HEK293T (cell line): ENCODE measurements at places on chromosomes 1 and 21.

DNA sequence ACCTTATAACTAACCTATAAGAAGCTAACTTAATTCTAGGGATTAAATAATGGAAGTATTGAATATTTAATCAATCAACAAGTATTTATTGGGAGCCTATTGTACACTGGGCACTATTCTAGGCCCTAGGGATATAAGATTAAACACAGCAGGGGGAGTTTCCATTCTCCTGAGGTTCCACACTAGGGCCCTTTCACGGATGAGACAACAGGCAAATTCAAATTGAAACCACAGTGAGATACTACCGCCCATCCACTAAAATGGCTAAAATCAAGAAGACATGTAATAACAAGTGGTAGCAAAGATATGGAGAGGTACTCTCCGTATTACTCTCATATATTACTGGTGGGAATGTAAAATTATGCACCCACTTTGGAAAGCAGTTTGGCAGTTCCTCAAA, 674.4 kb downstream of the KIF26B start:
- no peak for DNase-seq

- DNase-seq, result no peak
Measured at GRCh38 chr1:31752952-31753475, 11.1 kb downstream of the ADGRB2 start.

- DNase-seq, result no peak
Measured at GRCh38 chr1:147079400-147080005, 92.8 kb downstream of the PRKAB2 start.

- no peak for DNase-seq
Measured at GRCh38 chr1:170044187-170044586, 30.3 kb downstream of the KIFAP3 start.

GRCh38 chr1:62746086-62746808, 37.7 kb upstream of the ATG4C start:
- peak; percentile 54 for DNase-seq

DNA sequence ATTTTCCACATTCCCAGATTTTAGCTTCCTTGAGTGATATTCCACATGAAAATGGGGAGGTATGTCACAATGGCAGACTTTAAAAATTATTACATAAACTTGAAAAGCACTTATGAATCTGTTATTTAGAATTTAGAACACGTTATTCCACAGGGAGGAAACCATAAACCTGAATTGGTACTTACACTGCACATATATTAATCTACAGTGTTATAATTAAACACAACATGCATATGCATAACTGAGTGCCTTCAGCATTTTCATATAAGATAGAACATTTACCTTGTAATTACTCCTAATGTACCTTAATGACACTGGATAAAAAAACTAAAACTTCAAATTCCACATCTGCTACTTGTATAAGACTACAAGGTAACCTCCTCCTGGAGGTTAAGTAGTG, 9.8 kb downstream of the ARHGAP29 start:
- DNase-seq, result no peak

DNA sequence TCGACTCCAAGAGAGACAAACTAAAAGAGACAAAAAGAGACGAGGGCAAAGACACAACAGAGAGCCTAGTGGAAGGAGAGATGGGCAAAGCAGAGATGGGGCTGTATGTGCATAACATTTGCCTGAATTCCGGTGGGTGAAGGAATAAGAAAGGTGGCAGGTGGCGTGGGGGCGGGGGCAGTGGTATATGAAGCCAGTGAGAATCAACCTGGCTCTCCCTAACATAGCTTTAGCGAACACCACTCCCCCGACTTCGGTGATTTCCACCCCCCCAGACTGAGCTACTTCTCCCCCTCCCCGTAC, 1.1 kb downstream of the INKA2 start:
- no peak for DNase-seq

GRCh38 chr1:93908394-93909145, 660 bp downstream of the GCLM start:
- peak; percentile 39 for DNase-seq

DNA sequence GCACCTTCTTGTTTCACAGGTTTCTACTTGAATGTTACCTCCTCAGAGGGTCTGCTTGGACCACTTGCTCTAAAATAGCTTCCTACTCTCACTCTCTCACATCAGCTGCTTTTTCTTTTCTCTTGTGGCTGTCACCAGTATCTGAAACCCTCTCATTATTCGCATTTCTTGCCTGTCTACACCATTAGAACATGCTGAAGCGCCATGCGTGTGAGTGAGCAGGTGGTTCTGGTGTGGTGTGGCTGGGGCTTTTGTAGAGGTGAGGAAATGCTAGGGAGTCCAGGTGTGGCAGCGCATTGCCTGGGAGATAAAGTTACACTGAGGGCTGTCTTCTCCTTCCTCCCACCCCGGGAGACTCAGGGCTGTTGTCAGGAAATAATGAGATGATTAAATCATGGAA, 4.1 kb downstream of the ZNF362 start:
- no peak for DNase-seq

DNA sequence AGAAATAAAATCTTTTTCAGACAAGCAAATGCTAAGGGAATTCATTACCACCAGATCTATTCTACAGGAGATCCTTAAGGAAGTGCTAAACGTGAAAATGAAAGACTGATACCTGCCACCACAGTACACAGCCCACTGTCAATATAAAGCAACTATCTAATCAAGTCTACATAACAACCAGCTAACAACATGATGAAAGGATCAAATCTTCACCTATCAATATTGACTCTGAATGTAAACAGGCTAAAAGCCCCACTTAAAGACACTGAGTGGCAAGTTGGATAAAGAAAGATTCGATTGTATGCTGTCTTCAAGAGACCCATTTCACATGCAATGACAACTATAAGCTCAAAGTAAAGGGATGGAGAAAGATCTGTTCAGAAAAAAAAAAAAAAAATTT, 492.4 kb downstream of the COL11A1 start:
- no peak for DNase-seq

- peak; percentile 69 for DNase-seq
Measured at GRCh38 chr1:160607011-160607671, 27.8 kb upstream of the CD84 start.

DNA sequence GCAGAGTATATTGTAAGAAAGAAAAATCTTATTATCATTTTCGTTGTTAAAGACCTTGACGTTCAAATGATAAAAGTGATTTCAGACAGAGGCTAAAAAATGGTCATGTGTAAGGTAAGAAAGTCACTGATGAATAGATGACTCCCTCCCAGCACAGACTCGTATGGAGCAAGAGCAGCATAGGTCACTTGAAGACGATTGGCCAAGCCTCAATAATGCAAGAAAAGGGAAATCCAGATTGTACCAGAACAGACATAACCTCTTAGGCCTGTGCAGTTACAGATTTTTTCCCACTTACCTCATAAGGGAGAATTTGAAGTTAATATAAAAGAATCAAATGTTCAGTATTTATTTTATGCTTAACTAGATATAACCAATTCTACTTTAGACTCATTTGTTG, 16.3 kb upstream of the OLFML2B start:
- DNase-seq, result no peak

DNA sequence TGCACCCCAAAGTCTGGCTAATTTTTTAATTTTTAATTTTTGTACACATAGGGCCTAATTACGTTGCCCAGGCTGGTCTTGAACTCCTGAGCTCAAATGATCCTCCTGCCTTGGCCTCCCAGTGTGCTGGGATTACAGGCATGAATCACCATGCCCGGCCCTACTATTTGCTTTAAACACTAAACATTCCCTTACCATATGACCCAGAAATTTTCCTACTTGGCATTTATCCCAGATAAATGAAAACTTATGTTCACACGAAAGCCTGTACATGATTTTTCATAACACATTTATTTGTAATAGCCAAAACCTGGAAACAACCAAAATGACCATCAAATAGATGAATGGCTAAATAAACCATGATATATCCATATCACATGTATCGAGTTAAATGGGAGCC, 35.8 kb downstream of the NDUFS5 start:
- DNase-seq, result no peak

DNA sequence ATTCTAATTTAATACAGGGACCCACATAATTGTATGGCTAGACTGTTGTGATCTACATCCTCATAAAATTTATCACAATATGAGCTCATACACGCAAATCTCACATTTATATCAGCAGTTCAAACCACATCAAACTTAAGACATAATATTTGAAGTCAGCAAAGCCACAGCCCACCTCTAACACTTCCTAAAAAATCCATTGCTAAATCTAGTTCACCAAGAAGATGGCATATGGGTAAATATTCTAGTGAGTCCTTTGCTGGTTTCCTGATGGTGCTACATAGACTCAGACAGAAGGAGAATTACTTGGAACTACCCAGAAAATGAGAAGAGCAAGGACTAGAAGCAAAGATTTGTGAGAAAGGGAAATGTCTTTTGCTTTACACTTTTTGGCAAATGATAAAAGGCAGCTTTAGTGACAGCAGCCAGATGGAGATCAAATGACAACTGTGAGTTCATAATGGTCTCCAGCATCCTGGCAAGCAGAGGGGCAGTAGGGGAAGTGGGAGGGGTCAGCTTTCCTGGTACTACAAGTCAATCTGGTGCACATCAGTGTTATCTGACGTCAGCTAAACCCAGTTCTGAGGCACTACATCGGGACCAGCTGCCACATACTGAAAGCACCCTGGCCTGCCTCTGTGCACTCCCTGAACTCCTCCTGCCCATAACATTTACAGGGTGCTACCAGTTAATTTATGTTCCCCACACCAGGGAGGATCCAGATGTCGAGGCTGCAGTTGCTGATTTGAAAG, 10.6 kb upstream of the GADD45A start:
- no peak for DNase-seq

- peak; percentile 91 for DNase-seq
Measured at GRCh38 chr1:86395751-86396497, at the start of gene ODF2L. ODF2L (minus strand) TSS chr1:86396323; CDS start chr1:86387027, 9,296 bp downstream.

- no peak for DNase-seq
Measured at GRCh38 chr1:116331523-116331922, 41.5 kb upstream of the ATP1A1 start.

- DNase-seq, result no peak
Measured at GRCh38 chr21:42068592-42068991, 2.5 kb upstream of the UMODL1 start.

DNA sequence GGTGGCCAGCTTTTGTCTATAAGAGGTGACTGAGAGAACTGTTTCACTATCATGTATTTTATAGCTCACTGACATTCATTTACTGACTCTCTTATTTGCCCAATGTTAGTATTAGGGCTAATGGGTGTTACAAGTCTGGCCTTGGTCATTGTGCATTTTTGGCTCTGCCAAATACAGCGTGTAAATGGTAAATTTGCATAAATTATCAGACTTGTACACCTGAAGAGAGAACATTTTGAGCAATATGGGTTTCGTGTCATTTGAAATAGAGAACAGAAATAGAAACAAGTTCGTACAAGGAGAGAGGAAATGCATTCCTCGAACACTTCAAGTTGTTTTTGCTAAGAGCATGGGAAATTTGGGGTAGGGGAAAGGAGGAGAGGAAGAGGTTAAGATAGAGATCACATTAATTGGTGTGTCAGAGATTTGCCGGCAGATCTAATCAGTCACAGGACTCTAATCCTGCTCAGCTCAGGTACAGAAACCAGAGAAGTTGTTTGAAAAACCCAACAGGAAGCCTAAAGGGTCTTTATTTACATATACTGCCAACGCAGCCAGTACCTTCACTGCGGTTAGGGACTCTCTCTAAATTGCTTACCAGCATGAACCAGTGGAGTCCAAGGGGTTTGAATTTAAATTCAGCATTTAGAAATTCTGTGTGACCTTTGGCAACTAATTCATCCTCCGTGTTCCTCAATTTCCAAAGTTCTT, 261.5 kb downstream of the GPATCH2 start:
- DNase-seq, result no peak

DNA sequence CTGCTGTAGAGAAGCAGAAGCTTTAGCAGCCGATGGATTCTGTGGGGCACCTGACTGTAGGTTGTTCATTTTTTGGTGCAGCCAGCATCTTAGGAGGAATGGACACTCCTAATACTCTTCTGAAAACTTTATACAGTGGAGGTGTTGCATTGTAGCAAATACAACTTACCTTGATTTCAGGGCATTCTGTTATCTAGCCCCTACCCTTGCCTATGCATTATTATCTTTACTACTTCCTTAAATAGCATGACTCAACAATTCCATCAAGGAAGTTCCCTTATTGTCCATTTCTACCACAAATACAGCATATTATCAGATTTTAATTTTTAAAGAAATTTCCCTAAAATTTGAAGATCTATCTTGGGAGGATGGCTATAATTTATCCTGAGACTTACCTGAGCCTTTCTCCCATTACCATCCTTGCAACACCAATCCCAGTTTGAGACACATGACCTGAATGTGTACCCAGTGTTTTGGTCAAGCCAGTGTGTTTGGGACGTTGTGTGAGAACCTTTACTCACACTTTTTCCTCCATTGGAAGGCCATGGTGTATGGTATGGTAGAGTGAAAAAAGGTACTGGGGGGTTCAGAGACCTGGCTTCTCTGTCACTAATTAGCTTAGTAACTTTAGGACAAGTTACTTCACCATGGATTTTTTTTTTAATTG, 9.2 kb downstream of the POU2F1 start:
- no peak for DNase-seq

DNA sequence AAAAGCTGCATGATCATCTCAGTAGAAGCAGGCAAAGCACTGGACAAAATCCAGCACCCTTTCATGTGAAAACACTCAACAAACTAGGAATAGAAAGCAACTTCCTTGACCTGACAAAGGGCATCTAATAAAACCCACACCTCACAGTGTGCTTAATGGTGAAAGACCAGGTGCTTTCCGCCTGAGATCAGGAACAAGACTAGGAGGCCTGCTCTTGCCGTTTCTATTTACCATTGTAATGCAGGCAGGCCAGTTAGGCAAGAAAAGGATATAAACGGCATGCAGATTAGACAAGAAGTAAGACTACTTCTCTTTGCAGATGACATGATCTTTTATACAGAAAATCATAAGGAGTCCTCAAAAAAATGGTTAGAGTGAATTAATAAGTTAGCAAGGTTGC, 37.2 kb downstream of the SLC37A1 start:
- DNase-seq, result no peak

DNA sequence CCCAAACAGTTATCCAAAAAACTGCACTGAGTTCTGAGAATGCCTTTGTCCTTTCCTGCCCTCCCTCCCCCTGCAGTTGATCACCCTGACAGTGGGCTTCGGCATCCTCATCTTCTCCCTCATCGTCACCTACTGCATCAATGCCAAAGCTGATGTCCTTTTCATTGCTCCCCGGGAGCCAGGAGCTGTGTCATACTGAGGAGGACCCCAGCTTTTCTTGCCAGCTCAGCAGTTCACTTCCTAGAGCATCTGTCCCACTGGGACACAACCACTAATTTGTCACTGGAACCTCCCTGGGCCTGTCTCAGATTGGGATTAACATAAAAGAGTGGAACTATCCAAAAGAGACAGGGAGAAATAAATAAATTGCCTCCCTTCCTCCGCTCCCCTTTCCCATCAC, 8.8 kb upstream of the NHLH1 start:
- no peak for DNase-seq

DNA sequence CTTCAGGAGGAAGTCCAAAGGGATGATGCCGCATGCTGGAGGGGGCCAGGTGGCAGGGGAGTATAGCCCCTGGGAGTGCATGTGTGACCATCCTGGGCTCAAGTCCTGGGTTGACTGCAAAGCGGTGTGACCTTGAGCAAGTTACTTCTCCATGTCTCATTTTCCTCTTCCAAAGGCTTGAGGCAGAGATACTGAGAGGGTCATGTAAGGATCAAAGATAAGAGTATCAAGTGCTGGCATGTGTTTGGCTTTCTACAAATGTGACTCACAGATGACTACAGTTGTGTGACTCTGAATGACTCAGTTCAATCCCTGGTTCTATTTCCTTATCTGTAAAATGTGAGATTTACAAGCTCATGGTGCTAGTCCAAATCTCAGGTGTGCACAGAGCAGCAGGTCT, 26.1 kb downstream of the PROK1 start:
- DNase-seq, result no peak
